ENCODE measurements at places on chromosomes 7 and 10. TPM values are rescaled to one million over a fixed set of nuclear protein-coding genes. Genes with fewer than 3 reads are reported as not detected.

The SPDYE6 gene
- not detected for total RNA-seq

The PLEKHS1 gene
- not detected for total RNA-seq

The CTAGE4 gene
- 1.6 TPM for total RNA-seq

The PRPS1L1 gene
- total RNA-seq, result not detected
